ENCODE measurements at places on chromosomes 12 and 14.

DNA sequence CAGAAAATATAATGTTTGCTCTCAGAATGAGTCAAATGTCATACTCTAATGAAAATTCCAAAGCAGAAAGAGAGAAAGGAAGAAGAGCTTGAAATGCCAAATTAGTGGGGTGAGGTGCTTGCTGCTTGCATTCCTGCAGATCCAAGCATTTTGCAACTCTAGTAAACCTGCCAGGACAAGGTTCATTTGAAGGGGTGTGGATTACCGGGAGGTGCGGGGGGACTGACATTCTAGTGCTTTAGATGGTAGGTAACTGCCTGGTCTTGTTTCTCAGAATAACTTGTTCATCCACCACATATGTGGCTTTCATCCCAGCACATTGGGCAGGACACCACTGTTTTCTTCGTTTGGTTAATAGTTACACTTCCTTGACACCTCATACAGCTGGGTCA, 144.4 kb downstream of the AKAP6 start:
- peak; percentile 21 for DNase-seq

- no peak for DNase-seq
Measured at GRCh38 chr14:92626041-92626440, 112.5 kb downstream of the RIN3 start.

DNA sequence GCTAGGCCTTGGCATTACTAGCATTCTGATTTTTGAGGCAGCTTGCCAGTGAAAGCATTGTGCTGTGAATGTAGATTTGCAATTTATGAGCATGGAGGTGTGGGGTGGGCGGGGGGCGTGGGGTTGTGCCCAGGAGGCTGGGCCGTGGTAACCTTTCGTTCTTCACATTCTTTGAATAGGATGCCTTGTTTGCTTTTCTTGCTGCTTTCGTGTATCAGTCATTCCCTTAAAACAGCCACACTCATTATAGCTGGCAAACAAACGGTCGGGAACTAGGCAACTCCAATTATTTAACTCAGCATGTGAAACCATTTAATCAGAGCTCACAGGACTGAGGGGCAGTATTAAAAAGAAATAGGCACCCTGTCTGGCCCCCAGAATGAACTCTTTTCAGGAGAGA, 115.9 kb upstream of the PELI2 start:
- DNase-seq = peak; percentile 26

DNA sequence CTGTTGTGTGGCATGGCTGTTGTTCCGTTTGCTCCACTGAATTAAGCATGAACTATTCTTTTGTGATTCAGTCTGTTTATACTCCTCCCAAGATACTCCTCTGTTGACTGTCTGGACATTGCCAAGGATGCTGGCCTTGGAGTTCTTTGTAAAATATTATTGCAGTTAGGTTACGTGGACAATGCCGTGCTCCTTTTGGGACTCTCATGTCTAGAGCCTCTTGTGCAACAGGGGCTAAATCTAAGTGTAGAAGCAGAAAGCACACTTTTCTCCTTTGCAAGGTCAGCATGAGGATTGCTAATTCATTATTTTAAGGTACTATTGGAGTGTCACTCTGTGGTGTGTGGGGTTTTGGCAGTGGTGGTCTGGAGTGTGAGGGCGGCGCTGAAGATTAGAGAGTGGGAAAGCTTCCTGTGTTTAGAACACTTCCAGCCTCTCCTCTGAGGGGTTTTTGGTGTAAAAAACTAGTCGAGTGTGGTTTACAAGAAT, 125.4 kb downstream of the SAMD4A start:
- no peak for DNase-seq

DNA sequence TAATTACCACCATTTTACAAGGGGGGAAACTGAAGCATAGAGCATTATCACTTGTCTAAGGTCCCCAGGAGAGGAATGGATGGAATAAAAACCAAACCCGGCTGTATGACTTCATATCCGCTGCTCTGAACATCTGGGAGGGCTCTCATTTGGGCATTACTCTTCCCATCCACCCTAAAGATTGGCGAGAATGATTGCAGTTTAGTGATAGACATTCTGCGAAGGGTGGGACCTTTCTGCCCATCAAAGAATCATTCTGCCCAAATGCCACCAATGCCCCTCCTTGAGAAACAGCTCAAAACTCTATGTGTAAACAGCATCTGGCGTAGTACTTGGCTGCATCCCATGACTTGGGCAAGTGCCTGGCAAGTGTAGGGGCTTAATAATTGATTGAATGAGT, 11.6 kb downstream of the CHST11 start:
- no peak for DNase-seq

DNA sequence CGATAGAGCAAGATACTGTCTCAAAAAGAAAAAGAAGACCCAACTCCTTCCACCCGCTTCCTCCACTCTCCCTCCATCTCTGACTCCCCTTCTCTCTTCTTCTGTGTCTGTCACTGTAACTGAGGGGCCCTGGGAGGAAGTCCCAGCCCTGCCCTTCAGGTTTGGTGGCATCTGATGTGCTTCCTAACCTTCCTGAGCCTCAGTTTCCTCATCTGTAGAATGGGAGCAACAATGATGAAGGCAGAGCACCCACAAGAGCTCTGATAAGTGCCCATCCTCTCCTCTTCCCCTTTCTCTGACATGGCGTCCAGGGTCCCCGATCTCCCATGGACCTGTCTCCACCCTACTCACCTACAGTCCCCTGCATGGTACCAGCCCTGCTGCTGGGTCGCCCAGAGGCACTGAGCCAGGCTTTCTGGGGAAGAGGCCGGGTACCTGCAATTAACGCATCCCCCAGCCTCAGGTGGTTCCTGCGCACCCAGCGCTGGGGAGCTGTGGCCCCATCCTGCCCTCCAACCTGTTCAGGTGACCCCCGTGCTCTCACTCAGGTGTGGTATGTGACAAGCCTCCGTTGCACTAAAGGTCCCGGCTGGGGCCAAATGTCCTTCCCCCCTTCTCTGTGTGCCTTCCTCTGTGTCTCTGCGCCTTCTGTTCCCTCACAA, 13.2 kb downstream of the FOXN4 start:
- DNase-seq = no peak

GRCh38 chr12:48038085-48038484, 33.8 kb upstream of the COL2A1 start:
- DNase-seq = no peak

GRCh38 chr12:131975228-131975627, 25.5 kb downstream of the EP400 start:
- DNase-seq = no peak

DNA sequence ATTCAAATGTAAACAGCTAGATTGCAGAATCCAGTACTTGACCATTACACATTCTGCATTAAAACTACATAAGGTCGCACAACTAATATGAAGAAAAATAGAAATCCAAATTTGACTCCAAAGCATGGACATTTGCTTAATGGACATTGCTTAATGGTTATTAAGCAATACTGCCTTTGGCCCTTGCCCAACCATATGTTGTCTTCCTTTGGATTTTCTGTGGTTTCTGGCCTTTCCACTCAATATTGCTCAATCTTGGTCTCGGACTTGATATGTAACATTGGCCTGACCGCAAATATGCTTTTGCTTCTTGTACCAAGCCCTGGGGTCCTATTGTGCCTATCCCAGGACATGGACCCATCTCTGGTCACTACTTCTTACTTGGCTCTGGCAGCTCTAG, 67.2 kb downstream of the PTPRR start:
- DNase-seq = no peak

DNA sequence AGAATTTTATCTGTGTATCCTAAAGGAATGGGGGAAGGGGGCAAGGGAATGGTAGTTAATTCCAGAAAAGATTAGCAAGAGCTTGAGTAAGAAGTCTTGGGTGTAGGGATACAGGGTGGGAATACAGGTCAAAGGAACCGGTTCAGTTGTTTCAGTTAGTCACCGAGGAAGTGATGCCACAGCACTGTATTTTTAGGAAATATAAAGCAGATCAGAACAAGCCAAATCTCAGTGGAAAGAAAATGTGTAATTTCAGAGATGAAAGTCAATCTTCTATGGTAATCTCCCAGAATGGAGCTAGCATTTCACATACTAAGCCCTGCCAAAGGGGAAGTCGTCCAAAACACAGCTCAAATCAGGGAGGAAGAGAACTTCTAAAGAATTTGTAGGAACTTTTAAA, 4.7 kb upstream of the TUBA1C start:
- DNase-seq = no peak

- DNase-seq = no peak
Measured at GRCh38 chr14:29486132-29486531, 441.5 kb downstream of the PRKD1 start.

DNA sequence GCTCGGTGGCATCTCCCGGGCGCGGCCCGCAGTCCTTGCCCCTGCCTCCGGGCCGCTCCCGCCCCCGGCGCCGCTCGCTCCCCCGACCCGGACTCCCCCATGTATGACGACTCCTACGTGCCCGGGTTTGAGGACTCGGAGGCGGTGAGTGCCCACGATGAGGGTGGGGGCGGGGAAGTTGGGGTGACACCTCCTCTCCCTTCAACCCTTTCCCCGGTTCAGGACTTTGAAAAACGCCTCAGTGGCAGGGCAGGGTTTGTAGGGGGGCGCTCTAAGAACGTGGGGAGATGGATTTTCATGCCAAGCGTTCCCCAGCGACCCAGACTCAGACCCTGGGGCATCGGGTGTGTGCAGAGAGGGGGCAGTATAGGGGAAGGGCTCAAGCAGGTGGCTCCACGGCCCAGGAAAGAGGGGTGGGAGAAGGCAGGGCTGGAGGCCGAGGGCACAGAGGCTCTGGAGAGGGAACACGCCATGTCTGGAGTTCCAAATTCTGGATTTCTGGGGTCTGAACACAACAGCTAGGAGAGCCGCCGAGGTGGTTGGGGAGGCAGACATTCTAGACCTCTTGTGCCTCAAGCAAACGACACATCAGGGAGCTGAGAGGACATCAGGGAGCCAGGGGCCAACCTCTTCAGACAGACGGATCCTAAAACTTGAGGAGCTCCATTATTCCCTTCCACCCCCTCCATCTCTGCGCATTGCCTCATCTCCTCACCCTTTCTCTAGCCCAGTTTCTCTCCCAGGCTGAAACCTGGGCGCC, 715 bp downstream of the CACNB3 start:
- DNase-seq = no peak

- DNase-seq = peak; percentile 69
Measured at GRCh38 chr12:109462868-109463692, 14.0 kb downstream of the KCTD10 start.

- no peak for DNase-seq
Measured at GRCh38 chr12:5708371-5708770, 236.7 kb downstream of the ANO2 start.
